ENCODE measurements at places on chromosomes 4 and X.

- no peak for DNase-seq
Measured at GRCh38 chr4:93710847-93711430, 117.6 kb upstream of the ATOH1 start.

DNA sequence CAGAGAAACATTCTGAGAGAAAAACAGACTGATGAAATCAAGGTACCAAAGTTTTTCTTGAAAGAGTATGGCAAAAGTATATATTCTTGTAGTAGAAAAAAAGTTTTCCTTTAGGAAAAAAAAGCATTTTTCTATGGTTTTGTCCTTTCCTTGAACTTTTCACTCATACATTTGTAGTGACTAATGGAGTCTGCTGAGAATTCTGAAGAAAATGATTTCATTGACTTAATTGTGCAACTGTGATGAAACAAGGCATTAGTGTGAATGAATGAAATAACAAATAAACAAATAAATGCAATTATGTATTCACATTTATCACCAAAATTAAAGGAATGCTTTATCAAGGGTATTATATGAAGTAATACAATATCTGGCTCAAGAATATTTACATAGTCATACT is 5.7 kb downstream of the CSN1S1 start:
- DNase-seq, result no peak

GRCh38 chr4:133450813-133451212 is 301.7 kb downstream of the PCDH10 start:
- no peak for DNase-seq

GRCh38 chr4:145540235-145540634 is 58.6 kb downstream of the SMAD1 start:
- no peak for DNase-seq

GRCh38 chrX:154040307-154040756 is 20.6 kb upstream of the IRAK1 start:
- peak; percentile 73 for DNase-seq

DNA sequence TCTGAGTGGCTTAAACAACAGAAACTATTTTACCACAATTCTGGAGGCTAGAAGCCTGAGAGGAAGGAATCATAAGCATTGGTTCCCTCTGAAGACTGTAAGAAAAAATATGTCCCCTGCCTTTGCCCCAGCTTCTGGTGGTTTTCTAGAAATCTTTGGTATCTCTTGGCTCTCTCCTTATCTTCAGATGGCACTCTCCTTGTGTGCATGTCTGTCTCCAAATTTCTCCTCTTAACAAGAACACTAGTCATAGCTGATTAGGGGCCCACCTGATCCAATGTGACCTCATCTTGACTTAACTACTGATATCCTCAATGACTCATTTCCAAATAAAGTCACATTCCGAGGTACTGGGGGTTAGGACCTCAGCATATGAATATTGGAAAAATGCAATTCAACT is 635.0 kb upstream of the NR3C2 start:
- DNase-seq, result no peak
